ENCODE measurements at places on chromosomes 7 and 10. TPM values are rescaled to one million over a fixed set of nuclear protein-coding genes. Genes with fewer than 3 reads are reported as not detected.
A peak's percentile ranks its signal among the peaks of the same experiment; 100 is the strongest.

DNA sequence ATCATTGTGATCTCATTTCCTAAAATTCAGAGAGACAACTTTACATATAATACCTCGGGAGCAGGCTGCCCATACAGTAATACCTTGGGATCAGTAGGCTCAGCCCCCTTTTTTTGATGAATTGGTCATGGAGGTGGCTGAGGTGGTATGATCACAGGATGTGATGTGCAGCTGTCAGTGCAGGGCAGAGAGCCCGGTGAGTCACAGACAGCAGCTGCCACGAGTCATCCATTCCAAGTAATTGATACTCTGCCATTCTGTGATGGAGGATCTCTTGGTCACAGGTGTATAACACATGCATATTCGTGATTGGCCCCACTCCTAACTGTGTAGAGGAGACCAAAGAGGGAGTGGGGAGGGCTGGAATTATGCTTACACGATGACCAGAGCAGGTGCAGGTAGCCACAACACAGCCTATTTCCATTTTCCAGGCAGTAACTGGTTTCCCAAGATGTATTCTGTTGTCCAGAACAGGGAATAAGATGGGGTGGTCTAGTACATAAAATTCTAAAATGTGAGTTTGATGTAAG lies 14.1 kb downstream of the NRCAM start:
- peak; percentile 48 for ATAC-seq

EGR2 gene
- 0.33 TPM for total RNA-seq

DNA sequence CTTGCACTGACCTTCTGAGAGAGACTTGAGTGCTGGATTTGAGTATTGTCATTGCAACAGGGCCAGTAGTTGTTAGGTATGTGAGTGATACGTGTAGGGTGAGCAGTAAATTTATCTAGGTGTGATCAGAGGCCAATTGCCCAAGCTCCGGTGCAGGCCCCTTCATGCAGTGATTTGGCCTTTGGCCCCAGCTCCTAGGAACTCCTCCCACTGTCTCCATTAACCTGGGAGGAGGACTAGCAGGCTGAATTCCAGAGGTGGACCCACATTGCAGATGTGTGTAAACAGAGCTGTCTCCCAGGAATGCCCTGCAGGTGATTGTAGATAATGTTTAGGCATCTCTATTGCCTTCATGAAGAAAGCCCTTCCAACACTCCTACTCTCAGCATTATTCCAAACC lies 19.5 kb downstream of the TCF7L2 start:
- ATAC-seq: no peak

PVRIG gene
- 6.4 TPM for total RNA-seq
